Cerebellum (tissue), 4 donors: ENCODE measurements at places on chromosomes 12 and 14. TPM values are rescaled to one million over a fixed set of nuclear protein-coding genes. Genes with fewer than 3 reads are reported as not detected.

DNA sequence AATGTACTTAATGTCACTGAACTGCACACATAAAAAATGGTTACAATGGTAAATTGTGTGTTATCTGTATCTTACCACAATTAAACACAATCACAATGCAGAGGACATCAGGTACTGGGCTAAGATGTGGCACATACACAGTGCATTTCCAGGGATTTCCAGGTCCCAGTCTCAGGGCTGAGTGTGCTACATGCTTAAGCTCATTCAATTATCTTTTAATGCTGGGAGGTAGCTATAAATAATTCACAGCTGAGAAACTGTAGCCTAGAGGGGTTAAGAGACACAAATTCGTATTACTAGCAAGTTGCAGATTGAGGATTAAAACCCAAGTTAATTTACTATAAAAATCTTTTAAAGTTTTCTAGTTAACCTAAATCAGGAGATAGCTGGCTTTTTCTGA is 67.1 kb downstream of the CRACR2A start:
- DNase-seq, result no peak

- DNase-seq, result no peak
Observed at GRCh38 chr14:101960225-101960624, 4.1 kb upstream of the DYNC1H1 start.

GRCh38 chr14:71619472-71619871 is 312.8 kb upstream of the RGS6 start:
- no peak for DNase-seq

DNA sequence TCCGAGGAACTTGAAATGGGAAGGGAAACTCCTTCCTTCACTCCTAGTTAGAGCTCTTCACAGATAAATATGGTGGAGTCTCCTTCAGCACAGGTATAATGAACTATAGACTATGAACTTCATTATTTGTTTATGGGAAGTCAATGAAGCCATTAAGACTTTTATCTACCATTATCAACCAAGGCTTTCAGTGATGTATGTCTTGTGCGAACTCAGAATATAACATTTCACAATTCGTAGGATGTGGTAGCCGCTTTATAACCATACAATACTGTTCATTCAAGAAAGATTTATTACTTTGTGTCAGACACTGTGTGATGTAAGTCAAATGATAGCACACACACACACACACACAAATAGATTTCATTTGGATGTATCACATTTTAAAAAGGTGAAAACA is 24.8 kb upstream of the ETNK1 start:
- no peak for DNase-seq

- DNase-seq, result peak; percentile 66
Observed at GRCh38 chr12:91043408-91043807, 14.4 kb downstream of the KERA start.

- no peak for DNase-seq
Observed at GRCh38 chr12:48388938-48389337, 38.2 kb upstream of the ZNF641 start.

- DNase-seq, result no peak
Observed at GRCh38 chr14:45120096-45120495, 14.2 kb downstream of the FKBP3 start.

The TEX22 gene
- total RNA-seq, result 1.4 TPM

The MIP gene
- total RNA-seq, result not detected

The PNP gene
- 9.8 TPM for total RNA-seq

The FLRT2 gene
- 102 TPM for total RNA-seq
